ENCODE measurements at places on chromosomes 6 and 20. TPM values are rescaled to one million over a fixed set of nuclear protein-coding genes. Genes with fewer than 3 reads are reported as not detected.

Gene TP53TG5
- not detected for total RNA-seq

Gene TMEM200A
- 11.3 TPM for total RNA-seq

Gene RPL10A
- total RNA-seq, result 1,840 TPM

DNA sequence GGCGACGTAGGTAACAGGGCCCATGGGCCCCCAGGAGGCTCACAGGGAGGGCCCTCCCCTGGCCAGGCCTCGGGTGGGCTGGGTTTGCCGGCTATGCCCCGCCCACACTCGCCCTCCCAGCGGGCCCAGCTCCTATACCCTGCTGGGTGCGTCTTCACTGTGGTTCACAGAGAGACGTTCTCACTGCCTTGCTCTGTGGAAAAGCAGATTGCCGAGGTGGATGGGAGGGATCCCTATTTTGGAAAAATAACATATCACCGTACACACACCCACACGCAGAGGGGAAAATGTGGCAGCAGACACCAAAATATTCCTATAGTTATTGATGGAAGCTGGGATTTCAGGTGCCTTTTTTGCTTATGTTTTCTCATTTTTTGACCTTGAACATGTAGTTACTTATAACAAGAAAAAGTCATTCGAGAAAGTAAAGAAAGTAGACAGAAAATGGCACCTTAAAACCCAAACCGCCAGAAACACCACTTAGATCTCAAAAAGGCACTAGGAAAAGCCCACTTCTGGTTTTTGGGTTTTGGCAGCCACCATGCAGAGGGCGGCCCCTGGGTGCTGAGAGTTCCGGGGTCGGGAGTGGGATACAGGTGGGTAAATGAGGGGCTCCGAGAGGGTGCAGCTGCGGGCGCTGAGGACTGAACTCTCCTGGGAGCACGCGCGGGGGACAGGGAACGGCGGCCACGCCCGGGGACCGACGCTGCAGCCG lies 49.4 kb downstream of the TMEM242 start:
- DNase-seq, result peak; percentile 61

DNA sequence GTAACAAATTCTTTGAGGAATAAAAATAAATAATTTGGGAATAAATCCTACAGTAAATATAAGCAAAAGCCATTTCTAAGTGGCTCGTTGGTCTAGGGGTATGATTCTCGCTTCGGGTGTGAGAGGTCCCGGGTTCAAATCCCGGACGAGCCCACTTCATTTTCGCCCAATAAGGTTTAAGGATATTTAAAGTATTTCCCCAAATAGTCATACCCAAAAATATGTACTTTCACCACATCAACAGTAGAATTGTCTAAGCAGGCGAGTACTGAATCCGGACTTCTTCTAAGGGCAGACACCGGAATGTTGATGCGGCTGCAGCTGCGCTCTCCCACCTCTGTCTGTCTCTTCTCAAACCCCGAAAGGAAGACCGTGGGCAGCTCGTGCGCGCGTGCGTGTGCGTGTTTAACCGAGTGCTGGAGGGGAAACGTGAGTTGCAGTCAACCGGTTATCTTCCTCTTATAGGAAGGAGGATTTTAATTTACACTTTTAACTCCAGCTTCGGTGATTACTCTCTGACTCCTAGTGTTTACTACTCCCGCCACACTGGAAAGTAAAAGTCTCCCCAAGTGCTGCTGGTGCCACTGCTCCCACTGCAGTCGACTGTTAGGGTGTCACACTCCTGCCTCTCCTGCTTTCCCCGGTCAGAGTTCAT lies 155.7 kb upstream of the PRSS16 start:
- peak; percentile 51 for DNase-seq

Gene GCNT2
- total RNA-seq, result 32.2 TPM

Gene RAET1E
- not detected for total RNA-seq

- DNase-seq, result no peak
Observed at GRCh38 chr6:119627908-119628669, 278.5 kb upstream of the MAN1A1 start.

DNA sequence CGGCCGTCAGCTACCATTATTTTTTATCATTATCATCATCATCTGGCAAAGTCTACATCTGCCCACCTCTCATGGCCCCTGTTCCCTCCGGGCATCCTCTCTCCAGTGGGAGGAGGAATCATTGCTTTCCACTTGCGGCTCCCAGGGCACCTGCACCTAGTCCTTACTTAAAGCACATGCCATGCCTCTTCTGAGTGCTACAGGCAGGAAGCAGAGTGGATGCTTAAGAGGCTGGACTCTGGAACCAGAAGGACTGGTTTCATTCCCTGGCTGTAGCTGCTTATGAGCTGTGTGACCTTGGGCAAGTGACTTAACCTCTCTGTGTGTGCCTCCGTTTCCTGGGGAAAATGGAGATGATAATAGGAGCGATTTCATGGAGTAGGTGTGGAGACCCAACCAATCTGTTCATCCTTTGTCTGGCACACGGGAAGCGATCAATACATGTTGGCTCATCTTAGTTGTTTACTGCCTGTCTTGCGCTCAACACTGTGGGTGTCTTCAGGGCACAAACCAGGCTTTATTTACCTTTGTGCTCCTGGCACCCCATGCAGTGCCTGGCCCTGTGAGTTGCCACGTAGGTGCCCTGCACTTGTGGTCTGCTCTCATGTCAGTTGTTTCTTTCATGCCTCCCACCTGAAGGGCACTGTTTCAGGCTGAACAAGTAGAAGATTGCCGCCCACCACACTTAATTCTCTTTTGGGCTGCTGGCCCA lies 317.0 kb upstream of the SULF2 start:
- DNase-seq, result no peak

- DNase-seq, result no peak
Observed at GRCh38 chr20:36951979-36952738, 651 bp upstream of the SAMHD1 start.

Measured in mesothelial cell of epicardium (in vitro differentiated cells).